ENCODE measurements at places on chromosomes 7 and 10.

- DNase-seq, result no peak
Observed at GRCh38 chr10:10053051-10053450, 964.6 kb upstream of the CELF2 start.

DNA sequence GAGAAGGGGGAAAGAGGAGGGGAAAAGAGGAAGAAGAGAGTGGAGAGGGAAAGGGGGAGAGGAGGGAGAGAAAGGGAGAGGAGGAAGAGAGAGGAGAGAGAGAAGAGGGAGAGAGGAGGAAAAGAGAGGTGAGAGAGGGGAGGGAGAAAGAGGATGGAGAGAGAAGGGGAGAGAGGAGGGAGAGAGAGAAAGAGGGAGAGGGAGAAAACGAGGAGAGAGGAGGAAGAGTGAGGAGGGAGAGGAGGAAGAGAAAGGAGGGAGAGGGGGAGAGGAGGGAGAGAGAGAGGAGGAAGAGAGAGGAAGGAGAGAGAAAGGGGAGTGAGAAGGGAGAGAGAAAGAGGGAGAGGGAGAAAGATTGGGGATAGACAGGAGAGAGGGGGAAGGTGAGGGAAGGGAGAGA lies 197.6 kb upstream of the FOXK1 start:
- DNase-seq, result no peak

DNA sequence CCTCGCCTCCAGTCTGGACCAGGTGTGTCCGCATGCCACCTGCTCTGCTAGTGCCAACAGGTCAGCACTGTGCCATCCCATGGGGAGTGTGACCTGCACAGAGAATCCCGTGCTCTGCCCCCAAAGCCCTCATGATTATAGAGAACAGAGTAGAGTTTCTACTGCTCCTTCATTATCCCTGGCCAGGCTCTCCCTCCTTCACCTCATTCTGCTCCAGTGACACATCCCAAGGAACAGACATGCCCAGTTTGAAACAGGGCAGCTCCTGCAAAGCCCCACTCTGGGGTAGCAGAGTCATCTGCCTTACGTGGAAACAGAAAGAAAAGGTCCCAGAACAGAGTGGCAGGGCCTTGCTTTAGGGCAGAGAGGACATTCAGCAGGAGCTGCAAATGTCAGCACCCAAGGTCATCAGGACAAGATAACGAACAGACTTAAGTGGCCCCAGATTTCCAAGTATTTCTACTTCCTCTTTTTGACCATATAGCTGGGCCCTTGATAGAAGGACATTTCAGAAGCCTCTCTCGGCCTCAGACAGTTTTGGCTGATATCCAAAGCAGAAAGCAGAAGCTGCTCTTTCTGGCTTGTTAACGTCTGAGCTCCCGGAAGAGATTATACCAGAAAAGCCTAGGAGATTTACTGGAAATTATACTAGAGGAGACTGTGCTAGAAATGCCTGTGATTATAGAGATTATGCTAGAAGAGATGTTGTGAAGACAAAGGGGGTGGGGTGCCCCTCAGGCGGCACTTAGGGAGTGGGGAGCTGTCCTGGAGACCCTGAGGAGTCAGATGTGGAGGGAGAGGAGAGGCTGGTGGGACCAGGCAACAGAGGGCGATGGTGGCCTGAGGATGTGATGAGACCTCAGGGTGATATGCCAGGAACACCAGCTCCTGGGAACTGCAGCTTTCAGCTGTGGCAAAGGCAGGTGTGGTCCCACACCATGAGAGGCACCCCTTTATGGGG lies 12.6 kb downstream of the TMEM176B start:
- DNase-seq, result no peak

- DNase-seq, result no peak
Observed at GRCh38 chr10:101710059-101710695, 15.2 kb upstream of the FBXW4 start.

DNA sequence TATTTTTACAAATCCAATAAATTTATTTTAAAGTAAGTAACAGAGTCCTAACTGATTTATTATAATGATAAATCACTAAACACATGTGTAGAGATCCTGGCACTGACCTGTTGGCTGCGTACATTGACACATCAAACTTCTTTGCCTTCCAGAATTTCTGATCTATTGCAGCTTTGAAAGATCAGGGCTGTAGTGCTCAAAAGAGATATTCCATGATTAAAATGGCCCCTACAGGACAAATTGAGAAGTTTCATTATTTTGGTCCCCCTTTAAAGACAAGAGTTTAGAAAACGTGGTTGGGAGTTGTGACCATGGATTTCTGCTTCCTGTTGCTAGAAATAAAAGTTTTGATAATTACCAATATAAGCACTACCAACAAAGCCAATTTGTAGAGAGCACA lies 87.7 kb upstream of the PDK4 start:
- no peak for DNase-seq

- no peak for DNase-seq
Observed at GRCh38 chr7:24948739-24949138, 31.2 kb downstream of the OSBPL3 start.

- DNase-seq, result no peak
Observed at GRCh38 chr10:44949915-44950314, 9.7 kb upstream of the RASSF4 start.

DNA sequence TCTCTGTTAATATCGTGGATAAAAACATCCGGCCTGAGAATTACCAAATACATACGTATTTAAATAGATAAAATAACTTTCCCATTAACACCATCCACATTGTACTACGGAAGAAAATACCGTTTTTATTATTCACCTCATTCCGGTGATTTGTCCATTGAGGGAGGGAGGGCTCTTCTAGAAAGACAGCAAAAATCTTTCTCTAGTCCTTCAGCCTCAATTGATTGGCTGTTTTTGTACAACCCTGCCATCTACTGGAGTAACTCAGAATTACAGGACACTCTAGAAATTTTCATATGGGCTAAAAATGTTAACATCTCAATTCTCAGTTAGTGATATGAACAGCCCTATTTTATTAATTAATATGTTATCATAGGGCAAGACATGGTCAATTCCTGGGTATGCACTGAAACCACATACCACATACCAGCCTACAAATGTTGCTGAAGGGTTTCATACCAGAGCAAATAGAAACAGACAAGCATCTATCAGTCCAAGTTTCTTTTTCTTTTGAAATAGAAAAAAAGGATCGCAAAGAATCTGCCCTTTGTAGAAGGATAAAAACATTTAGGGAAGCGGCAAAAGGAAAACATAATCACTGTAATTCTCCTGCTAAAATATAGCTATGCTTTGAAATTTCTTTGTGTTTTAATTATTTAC lies 55.8 kb upstream of the CDCA7L start:
- DNase-seq, result peak; percentile 8

GRCh38 chr7:139431010-139431409 lies 52.5 kb downstream of the KLRG2 start:
- no peak for DNase-seq

DNA sequence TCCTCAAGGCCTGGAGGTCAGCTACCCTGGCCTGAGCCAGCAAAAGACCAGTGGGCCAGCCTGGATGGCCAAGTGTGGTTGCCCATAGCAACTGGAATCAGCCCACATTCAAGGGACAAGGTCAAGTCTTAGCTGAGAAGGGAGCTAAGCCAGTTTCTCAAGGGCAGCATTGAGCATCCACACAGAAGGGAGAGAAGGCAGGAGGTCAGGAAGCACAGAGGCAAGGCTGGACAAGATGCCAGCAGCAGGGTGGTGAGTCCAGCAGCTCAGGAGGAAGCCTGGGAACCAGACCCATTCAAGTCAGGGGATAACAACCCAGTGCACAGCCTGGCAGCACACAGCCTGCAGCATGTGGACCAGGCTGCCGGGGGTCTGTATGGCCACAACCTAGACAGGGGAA lies 54.0 kb upstream of the ZMIZ1 start:
- no peak for DNase-seq

GRCh38 chr7:77745746-77746145 lies 49.5 kb downstream of the RSBN1L start:
- no peak for DNase-seq

GRCh38 chr7:50673096-50673495 lies 107.9 kb upstream of the DDC start:
- no peak for DNase-seq

GRCh38 chr10:103447187-103447586 lies 5.0 kb downstream of the CALHM2 start:
- no peak for DNase-seq

- DNase-seq, result no peak
Observed at GRCh38 chr10:22475651-22476600, 130.6 kb downstream of the SPAG6 start.

- no peak for DNase-seq
Observed at GRCh38 chr7:98300595-98301372, 19.3 kb downstream of the BRI3 start.

- DNase-seq, result no peak
Observed at GRCh38 chr10:26486990-26487850, 49.1 kb downstream of the APBB1IP start.

GRCh38 chr7:1987084-1987535 lies 245.6 kb downstream of the MAD1L1 start:
- DNase-seq, result peak; percentile 18

- no peak for DNase-seq
Observed at GRCh38 chr7:88200789-88201188, 19.0 kb downstream of the SRI start.

- DNase-seq, result no peak
Observed at GRCh38 chr7:116530107-116530820, 5.4 kb downstream of the CAV1 start.

DNA sequence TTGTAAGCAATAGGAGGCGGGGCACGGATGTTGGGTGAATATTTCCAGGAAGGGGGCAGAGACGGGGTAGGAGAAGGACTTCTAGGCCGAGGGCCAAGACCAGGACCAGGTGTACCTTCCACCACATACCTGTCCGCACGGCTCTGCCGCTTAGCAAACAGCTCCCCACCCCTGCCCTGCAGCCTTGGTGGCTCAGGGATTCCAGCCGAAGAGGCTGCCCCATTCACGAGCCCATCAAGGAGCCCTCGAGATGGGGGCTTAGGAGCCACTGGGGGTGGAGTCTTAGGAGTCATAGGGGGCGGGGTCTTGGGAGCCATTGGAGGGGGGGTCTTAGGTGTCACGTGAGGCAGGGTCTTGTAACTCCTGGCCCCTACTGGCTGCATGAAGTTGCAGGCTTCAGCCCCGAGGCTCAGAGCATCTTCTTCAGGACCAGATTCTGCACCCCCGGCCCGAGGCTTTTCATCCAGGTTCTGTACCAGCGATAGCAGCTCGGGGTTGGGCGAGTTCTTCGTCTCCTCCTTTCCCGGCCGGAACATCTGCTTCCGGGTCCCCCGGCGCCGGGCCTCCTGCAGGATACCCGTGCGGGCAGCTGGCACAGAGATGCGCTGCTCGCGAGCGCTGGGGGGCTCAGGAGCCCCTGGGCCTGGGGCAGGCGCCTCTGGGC lies 6.1 kb upstream of the MYOZ1 start:
- DNase-seq, result no peak

DNA sequence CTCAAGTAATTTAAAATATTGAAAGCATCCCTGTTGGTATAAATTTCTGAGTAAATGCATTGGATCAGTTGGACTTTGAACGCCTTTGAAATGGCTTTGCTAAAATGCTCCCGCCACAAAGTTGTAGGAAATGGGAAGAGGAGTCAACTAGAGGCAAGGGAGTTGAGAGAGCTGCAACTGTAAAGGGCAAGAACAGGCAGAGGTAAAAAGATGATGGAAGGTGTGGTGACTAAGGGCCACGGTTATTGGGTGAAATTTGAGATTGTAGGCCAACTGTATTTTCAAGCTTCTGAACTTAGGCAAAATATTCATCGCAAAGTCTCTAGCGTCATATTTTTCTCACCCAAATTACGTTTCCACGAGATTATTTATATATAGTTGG lies 595 bp upstream of the SUMF2 start:
- no peak for DNase-seq

DNA sequence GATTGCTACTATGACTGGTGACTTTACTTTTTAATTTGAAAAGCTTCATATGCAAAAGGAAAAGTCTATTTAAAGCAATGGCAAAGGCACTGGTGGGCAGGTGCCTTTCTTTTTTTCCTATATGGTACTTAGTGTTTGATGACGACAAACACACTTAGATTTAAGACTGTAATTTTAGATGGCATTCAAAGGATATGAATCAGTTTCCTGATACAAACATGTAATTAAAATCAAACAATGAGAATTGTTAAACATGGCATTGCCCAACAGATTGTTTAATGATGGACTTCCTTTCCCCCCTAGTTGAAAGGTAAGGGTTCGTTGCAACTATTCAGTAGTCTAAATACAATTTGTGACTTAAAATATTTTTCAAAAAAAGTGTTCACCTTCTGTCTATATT lies 106.5 kb upstream of the SEMA3C start:
- DNase-seq, result no peak

DNA sequence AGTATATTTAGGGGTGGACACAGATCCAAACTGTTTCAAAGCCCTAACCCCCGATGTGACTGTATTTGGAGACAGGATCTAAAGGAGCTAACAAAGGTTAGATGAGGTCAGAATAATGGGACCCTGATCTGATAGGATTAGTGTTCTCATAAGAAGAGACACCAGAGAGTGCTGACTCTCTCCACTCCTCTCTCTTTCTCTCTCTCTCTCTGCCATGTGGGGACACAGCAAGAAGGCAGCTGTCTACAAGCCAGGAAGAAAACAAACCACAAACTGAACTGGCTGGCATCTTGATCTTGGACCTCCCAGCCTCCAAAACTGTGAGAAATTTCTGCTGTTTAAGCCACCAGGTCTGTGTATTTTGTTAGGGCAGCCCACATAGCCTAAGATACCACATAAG lies 84.7 kb upstream of the KDM7A start:
- no peak for DNase-seq

DNA sequence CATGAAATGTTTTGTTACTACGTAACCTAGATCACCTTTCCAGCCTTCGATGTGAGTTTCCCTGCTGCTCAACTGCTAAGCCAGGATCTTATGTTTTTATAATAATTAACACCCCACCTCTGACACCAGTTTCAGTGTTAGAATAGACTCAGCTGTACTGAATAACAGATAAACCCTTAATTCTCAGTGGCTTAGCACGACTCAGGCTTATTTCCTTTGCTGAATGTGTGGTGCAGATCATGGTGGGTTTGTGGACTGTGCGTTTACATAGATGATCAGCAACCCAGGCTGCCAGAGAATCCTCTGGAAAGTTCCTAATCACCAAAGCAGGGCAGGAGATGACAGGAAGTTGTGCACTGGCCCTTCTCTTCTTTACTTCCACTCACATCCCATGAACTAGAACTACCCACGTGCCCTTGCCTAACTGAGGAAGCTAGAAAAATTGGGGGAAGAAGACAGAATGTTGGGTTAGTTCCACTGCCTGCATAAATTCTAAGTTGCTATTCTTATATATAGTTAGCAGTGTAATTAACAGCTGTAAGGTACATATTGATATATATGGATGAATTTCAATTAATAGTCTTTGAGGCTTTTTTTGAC lies 111.8 kb downstream of the MAPK8 start:
- DNase-seq, result no peak
